Suprapubic skin (tissue), 4 donors: ENCODE measurements at places on chromosomes 11 and 22.
A peak's percentile ranks its signal among the peaks of the same experiment; 100 is the strongest.

DNA sequence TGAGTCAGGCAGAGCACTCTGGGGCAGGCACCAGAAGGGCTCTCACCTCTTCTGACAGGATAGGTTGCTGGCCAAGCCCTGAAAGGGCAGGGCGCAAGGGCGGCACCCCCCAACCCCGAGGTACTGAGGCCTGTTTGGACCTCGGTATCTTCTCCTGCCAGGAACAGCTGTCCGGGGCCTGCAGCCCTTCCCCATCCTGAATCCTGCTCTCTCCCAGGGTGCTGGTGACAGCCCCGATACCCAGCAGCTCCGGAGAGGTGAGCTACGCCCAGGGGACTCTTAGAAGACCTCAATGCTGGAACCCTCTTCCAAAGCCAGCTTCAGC is 79.1 kb downstream of the PHF21B start:
- no peak for DNase-seq

- peak; percentile 88 for DNase-seq
Observed at GRCh38 chr22:36659762-36660509, 43.6 kb downstream of the CACNG2 start.

GRCh38 chr22:39365492-39365780 is 15.6 kb downstream of the SYNGR1 start:
- DNase-seq: no peak

GRCh38 chr11:110147962-110148709 is 54.9 kb downstream of the ZC3H12C start:
- no peak for DNase-seq

DNA sequence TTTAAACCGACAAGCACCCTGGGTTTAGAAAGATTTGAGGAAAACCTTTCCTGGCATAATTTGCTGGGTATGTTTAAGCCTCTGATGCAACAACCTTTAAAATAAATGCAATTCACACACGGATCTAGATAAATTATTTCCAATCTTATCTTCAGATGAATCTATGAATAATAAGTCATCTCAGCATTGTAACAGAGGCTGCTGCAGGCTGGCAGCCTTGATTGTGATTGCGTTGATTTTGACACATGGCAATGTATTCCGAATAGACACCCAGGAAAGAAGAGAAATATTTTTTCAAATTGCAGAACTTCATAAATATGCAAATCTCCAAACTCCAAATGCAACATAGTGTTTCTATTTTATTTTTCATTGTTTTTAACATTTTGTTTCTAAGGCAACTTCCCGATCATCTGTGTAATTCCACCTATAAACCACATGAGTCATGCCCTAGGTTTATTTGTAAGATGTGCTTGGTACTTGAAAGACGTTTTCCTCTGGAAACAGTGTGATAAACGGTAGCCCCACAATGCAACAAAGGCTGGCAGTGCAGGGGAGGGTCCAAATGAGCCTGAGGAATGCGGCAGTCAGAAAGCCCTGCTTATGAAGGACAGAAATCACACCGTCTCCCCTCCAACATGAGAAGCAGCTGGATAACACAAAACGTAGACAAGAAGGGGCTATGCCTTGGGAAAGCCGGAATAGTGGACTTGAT is 359.0 kb downstream of the BRD1 start:
- DNase-seq: no peak

- no peak for DNase-seq
Observed at GRCh38 chr11:65355776-65356393, 1.3 kb downstream of the TIGD3 start.

- no peak for DNase-seq
Observed at GRCh38 chr11:67254798-67255197, 11.5 kb upstream of the GRK2 start.

GRCh38 chr11:120662071-120662676 is 150.6 kb downstream of the GRIK4 start:
- peak; percentile 55 for DNase-seq

GRCh38 chr11:120249279-120250262 is 9.6 kb downstream of the POU2F3 start:
- DNase-seq: no peak

DNA sequence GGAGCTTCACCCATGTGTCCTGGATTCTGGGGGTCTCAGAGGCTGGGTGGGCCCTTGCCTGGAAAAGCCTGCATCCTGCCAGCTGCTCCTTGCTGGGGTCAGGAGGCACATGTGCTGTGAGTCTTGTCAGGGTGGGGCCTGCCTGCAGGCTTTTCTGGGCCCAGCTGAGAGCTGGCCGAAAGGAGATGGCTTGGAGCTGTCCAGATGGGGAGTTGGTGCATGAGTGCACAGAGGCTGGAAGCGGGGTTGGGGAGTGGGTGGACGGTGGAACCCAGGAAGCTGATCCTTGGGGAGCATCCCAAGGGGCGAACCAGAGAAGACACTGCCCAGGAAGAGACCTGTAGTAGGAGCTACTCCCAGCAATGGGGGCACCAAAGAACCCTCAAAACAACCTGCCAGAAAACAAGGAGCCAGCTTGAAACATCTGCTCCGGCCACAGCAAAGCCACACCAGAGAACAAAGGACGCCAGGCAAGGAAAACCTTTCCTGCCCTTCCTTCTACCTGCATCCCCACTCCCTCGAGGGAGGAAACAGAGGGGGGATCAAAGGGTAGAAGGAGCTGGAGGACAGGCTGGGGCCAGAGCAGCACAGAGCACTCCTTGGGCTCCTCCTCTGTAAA is 8.2 kb upstream of the KCTD17 start:
- DNase-seq: no peak

DNA sequence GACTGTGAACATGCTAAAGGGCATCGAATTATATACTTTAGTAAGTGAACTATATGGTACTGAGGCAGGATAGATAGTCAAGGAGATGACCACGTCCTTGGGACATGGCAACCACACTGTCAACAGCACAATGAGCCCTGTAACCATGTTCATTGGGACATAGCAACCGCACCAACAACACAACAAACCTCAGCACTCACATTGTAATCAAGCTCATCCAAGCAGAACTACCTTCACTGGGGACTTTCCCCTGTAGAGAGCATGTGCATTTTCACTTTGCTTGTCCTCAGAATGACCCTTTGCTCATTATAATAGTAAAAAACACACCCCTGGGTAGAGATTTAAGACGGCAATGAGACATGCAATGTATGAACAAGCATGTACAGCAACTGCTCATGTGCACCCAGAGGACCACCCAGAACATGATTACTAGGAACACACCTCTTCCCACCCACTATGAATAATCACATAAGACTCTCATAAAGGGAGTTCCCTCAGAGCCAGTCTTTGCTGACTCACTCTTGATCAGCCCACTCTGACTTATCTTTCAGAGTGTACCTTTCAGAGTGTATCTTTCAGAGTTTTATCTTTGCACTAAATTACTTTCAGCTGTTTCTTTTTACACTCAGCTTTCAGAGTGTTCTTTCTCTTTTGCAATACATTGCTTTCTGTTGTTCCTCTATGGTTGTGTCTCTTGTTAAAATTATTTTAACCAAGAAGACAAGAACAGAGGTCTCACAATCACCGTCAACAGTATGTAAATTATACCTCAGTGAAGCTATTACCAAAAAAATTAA is 4.1 kb upstream of the PLAAT2 start:
- DNase-seq: no peak

DNA sequence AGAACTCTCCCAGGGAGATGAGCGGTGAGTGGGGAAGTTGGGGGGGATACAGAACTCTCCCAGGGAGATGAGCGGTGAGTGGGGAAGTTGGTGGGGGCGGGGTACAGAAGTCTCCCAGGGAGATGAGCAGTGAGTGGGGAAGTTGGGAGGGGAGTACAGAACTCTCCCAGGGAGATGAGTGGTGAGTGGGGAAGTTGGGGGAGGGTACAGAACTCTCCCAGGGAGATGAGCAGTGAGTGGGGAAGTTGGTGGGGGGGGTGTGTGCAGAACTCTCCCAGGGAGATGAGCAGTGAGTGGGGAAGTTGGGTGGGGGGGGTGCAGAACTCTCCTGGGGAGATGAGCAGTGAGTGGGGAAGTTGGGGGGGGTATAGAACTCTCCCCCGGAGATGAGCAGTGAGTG is 186.5 kb downstream of the SHANK2 start:
- DNase-seq: no peak

DNA sequence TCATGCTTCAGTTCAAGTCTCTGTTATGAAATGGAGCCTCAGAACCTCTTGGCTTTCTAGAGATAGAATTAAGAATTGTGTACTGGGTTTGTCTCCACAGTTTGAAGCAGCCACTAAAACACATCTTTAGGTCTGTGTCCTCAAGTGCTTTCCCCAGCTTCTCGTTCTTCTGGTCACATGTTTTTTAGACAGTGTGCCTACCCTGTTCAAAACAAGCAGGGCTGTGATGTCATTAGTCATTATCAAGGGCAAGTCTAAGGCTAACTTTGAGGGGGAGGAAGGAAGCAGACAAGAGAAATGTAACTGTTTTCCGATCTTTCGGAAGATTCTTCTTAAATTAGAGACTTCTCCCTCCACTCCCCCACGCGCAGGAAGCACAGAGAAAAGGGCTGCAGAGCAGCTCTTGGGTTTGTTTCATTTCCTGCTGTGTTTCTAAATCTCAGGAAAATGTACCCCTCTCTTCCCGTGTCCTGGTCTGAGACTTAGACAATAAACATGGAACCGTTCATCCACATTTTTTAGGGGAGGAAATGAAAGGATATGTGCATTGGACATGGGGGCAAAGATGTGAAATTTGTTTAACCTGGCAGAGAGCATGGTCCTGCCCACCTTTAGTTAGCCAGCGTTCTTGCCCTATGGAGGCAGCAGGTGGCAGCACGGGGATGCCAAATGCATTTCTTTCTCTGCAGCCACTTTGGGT is 3.1 kb downstream of the AKIP1 start:
- DNase-seq: no peak

- no peak for DNase-seq
Observed at GRCh38 chr11:76824980-76825725, 35.6 kb upstream of the ACER3 start.

DNA sequence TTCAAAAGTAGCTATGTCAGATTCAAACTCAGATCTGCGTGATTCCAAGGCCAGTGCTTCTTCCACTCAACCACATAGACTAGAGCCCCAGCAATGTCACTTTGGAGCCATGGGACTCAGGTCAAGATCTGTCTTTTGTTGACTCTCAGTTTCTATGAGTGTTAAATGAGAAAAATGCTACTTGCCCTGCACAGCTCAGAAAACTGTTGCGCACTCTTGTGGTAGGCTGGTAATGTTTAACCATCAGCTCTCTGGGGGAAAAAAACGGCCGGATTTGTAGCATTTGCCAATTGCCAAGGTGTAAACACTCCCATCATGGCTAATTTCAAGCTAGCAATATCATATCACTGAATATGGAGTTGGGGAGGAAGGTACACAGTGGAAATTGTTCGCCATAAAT is 328.1 kb upstream of the SYN3 start:
- no peak for DNase-seq

DNA sequence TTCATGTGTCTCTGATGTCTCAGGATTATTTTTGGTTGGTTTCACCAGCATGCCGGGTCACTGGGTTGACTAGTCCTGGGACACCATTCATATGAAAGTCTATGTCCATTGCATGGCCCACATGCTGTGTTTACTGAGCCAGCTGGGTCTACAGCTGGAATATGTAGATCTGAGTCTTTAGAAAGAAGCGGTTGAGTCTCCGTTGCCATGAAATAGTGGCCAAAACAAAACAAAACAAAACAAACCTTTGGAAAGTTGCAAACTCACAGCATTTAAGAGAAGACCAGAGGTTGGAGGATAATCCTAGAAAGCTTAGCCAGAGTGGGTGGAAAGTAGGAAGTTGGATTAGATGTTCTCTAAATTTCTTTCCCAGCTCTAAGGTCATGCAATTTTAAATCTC is 191.8 kb upstream of the NTM start:
- no peak for DNase-seq

- DNase-seq: no peak
Observed at GRCh38 chr22:22047266-22047665, 64.7 kb upstream of the TOP3B start.

DNA sequence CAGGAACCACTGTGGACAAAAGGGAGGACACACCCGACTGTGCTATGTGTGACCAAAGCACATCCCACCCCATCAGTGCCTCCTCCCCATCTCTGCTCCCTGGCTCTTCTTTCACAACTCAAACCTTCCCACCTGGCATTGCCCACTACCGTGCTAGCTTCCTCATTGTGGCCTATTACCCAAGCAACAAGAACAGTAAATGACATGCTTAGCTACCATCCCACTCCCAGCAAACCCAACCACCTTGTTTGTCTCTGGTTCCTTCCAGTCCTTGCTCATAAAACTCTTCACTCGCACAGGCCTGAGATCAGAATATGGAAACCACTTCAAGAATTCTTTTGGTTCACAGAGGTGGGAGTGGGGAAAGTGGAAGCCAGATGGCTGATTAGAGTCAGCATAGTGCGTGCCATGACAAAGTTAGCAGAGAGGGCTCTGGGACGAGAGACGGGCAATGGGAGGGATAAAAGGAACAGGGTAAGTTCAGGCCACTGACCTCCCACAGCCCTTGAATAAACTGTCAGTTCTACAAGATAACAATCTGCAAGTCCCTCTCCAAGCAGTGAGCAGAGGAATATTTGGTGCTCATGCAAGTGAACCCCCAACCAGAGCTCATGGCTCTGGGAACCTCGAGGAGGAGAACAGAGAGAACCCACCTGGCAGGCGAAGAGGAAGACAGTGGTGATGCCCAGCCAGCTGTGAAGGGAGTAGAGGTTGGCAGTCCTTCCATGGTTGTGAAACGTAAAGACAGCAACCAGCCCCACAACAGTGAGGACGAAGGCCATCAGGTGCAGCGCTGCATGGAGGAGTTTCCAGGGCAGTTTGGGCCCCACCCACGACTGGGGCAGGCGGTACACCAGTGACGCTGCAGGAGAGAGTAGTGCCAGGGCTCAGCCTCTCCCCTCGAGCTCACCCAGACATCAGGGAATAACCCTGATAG is 8.3 kb downstream of the CYB561A3 start:
- no peak for DNase-seq

GRCh38 chr11:24779791-24780190 is 282.9 kb downstream of the LUZP2 start:
- DNase-seq: no peak

DNA sequence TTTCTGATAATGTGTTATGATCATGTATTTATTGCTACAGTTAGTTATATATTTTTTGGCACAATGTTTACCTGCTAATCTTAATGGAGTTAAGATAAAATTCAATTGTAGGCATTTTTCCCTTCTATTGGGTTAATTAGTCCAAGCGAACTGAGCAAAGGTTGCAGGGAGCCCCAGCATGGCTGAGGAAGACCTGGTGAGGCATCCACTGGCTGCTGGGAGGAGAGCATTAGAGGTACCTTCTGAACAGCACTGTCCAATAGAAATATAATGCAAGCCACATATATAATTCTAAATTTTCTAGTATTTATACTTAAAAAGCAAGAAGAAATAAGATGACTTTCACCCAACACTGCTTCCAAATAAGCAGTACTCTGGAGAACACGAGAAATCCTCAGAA is 689 bp upstream of the TMEM126A start:
- DNase-seq: no peak

GRCh38 chr11:120102050-120102863 is 35.7 kb downstream of the TRIM29 start:
- DNase-seq: no peak

GRCh38 chr11:65558002-65558929 is at the start of gene LTBP3:
Gene LTBP3, minus strand, starts transcription at chr11:65558359. Its CDS starts 400 bp downstream, at chr11:65557959.
- no peak for DNase-seq

- DNase-seq: no peak
Observed at GRCh38 chr11:1565904-1566247, 6.2 kb downstream of the DUSP8 start.
